Midbrain (tissue), 1 donor: ENCODE measurements at places on chromosomes 3 and 15.

DNA sequence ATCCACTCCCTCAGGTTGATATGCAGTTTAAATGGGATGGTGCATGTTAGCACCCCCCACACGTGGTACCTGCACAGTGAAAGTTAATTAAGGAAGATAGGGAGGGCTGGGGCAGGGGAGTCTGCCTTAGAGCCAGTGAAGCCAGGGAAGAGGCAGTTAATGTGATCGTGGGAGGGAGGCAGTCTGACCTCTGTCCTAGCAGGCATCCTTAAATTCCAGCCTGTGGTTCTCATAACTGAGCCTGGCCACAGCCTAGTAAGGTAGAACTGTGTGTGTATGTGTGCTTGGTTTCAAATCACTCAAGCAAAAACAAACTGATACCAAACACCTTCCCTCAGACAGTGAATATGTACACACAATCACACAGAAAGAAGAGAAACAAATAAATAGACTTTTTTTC is 319.1 kb upstream of the TLE3 start:
- no peak for DNase-seq

- no peak for DNase-seq
Measured at GRCh38 chr15:101378171-101378755, 83.2 kb upstream of the SNRPA1 start.

- DNase-seq = no peak
Measured at GRCh38 chr3:5227812-5228211, 40.3 kb downstream of the EDEM1 start.

GRCh38 chr15:83445643-83446042 is 1.5 kb upstream of the SH3GL3 start:
- no peak for DNase-seq

DNA sequence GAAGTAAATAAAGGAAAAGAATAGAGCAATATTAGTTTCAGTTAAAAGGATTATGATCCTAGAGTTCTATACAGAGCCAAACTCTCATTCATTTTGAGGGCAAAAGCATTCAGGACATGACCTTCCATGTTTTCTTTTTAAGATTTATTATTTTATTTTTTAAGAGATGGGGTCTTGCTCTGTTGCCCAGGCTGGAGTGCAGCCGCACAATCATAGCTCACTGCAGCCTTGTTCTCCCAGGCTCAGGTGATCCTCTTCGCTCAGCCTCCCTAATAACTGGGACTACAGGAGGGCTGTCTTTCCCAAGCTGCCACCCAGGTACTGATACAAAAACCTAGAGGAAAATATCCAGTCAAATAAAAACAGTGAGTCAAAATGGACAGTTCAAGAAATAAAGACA is 13.6 kb upstream of the CCDC13 start:
- no peak for DNase-seq

GRCh38 chr3:38334142-38335055 is 12.2 kb upstream of the XYLB start:
- no peak for DNase-seq

GRCh38 chr3:42652251-42652610 is 1.3 kb upstream of the ZBTB47 start:
- no peak for DNase-seq

GRCh38 chr15:27491666-27492621 is 521.0 kb downstream of the GABRG3 start:
- DNase-seq = peak; percentile 78

- DNase-seq = no peak
Measured at GRCh38 chr3:39407773-39408492, 1.4 kb downstream of the RPSA start.

GRCh38 chr3:196670339-196670738 is 30.8 kb downstream of the NRROS start:
- DNase-seq = no peak

GRCh38 chr3:191631496-191631895 is 170.5 kb downstream of the PYDC2 start:
- DNase-seq = no peak

DNA sequence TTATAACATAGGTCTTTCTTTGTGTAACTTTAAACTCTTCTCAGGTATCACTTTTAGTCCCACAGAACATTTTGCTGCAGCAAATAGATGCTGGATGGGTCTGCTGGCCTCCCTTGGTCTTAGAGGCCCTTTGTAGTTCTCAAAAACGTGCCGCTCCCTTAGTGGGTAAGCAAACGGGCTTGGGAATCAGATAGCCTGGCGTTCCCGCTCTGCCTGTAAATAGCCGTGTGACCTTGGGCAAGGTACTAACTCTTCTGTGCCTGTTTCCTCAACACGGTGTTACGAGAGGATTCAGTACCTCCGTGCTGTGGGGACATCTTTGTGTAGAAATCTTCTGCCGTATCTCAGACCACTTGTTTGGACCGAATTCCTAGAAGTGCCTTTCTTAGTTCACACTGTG is 64.4 kb downstream of the DNAJB8 start:
- no peak for DNase-seq
